ENCODE measurements at places on chromosomes 12 and 14. TPM values are rescaled to one million over a fixed set of nuclear protein-coding genes. Genes with fewer than 3 reads are reported as not detected.

NABP2 gene
- 43.4 TPM for total RNA-seq

OTOGL gene
- total RNA-seq = not detected

SLC2A13 gene
- 8.5 TPM for total RNA-seq

- no peak for DNase-seq
Measured at GRCh38 chr14:65377576-65377975, 35.0 kb upstream of the FUT8 start.

- no peak for DNase-seq
Measured at GRCh38 chr12:4203772-4204376, 69.7 kb upstream of the CCND2 start.

DNA sequence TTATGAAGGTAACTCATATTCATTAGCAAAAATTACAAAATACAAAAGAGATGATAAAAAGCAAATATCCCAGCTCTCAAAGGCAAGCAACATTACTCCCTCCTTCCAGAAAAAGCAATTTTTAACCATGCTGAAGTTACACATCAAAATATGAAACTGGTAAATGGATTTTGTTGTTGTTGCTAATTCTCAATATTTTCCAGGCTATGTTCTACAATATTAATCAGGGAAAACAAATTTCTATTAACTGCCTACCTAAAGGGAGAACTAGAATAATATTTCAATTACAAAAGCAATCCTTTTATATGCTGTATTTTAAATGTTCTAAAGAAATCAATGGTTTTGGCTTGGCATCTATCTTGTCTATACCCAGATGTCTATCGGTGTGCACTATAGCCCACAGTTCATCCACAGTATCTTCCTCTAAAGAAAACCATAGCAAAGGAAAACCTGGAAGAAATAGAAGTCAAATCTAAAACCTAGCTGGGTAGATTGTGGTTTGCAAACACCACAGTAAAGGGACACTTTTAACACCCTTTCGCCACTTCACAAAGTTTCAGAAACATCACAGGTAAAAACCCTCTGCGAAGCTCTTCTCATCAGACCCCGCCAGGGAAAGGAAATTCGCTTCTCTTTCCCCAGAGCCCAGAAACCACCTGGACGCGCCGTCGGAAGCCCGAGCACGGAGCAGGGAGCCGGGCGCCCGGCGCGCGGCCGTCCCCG is 32.0 kb downstream of the TC2N start:
- DNase-seq = no peak

GRCh38 chr14:68506645-68507419 is 286.0 kb downstream of the ZFP36L1 start:
- no peak for DNase-seq

DNA sequence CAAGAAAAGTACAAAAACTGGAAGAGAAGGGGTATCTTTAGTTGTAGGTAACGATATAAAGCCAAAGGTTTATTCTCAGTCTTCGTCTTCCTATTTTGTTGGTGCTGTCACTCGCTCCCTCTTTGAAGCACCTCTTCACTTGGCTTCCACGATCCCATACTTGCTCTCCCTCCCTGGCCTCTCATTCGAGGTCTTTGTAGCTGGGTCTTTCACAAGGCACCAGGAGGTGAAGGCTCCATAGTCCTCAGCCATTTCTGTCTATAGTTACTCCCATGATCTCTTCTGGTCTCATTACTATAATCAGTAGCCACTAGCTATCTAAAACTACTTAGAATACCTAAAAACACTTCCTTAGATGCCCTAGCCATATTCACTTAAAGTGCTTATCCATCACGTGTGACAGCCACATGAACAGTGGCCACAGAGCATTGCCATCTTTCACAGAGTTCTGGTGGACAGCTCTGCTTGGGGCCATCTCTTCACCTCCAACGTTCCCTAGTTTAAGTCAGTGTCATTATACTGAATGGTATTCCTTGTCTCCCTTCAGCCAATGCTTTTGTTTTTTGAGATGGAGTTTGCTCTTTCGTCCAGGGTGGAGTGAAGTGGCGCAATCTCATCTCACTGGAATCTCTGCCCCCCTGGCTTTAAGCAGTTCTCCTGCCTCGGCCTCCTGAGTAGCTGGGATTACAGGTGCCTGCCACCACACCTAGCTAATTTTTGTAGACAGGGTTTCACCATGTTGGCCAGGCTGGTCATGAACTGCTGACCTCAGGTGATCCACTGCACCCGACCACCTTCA is 57.1 kb downstream of the ATP2A2 start:
- DNase-seq = no peak

GRCh38 chr12:56346675-56347074 is 8.0 kb downstream of the IL23A start:
- no peak for DNase-seq

- no peak for DNase-seq
Measured at GRCh38 chr12:46224386-46224785, 44.5 kb downstream of the SLC38A1 start.

DNA sequence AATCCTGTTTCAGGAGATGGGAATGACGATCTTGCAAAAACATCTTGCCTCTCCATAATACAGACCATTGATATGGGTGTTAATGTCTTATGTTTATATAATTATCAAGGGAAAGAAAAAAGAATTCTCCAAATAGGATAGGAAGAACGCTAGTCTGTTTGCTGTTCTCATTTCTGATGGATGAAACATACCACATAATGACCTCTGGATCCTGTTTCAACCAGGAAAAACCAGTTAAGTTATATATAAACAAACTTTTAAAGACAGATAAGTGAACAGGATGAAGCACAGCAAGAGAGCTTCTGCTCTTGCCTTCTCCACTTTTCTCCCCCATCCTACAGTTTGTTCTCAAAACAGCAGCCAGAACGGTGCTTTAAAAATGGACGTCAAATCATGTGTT is 27.8 kb downstream of the COQ6 start:
- no peak for DNase-seq

- no peak for DNase-seq
Measured at GRCh38 chr14:103728141-103728540, 12.5 kb downstream of the ZFYVE21 start.

GRCh38 chr12:97939156-97939555 is 476.6 kb downstream of the RMST start:
- no peak for DNase-seq

GRCh38 chr12:70418101-70418500 is 52.0 kb downstream of the KCNMB4 start:
- DNase-seq = no peak

- DNase-seq = no peak
Measured at GRCh38 chr14:42174357-42174756, 567.7 kb downstream of the LRFN5 start.

- DNase-seq = no peak
Measured at GRCh38 chr14:74660167-74660566, 48.1 kb upstream of the LTBP2 start.

Measured in activated naive CD8-positive, alpha-beta T cell treated with anti-CD3 and anti-CD28 coated beads, Interleukin-2, amount 10 ng/mL, durations not matched to agents 7 days and 5 days (primary cell).